GM23338 (cell line): ENCODE measurements at places on chromosomes 7 and 10. TPM values are rescaled to one million over a fixed set of nuclear protein-coding genes. Genes with fewer than 3 reads are reported as not detected.

The IGFBP1 gene
- not detected in 2 replicates for total RNA-seq

The SP4 gene
- total RNA-seq: 36.7 and 41.6 TPM in 2 replicates

The UTF1 gene
- total RNA-seq: 7.7 and 12.2 TPM in 2 replicates

The C7orf33 gene
- total RNA-seq: not detected in 2 replicates

The OR2A42 gene
- 0.27 and 0.28 TPM in 2 replicates for total RNA-seq

DNA sequence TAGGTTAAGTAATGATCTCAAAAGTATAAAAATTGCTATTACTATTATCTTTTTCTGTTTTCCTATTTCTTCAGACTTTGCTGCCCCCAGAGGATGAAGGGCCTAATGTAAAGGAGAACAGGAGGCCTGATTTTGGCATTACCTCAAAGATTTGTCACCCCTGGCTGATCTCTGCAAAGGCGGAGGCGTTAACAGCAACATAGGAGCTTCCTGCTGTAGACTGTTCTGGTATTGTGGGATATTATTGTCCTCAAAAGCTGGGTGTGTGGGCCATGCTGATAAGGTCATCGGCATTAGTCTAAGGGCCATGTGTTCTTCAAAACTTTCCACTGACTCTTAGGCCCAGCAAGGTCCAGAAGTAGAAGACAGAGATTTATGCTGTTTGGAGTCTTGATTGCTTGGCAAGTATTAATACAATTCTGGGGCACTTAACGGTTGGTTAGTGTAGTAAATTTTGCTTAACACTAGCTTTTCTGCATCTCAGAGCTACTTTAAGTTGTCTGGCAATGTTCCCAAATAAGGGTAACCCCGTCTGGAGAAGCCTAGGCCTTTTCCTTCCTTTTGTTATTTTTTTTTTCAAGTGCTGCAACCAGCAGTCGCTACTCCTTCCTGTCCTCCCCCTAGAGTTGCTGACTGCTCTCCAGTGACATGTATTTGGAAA, 14.0 kb upstream of the ENTPD1 start:
- no peak overlapping the region for H3K4me3 ChIP-seq
- H3K27me3 ChIP-seq: no peaks in the 10 kb centered on the region
- no peak overlapping the region for H3K27ac ChIP-seq
- H3K36me3 ChIP-seq: no peaks in the 10 kb centered on the region
- DNase-seq: peak; percentile 59
- peaks cover 10% of the 10 kb centered on the region for H3K4me1 ChIP-seq

DNA sequence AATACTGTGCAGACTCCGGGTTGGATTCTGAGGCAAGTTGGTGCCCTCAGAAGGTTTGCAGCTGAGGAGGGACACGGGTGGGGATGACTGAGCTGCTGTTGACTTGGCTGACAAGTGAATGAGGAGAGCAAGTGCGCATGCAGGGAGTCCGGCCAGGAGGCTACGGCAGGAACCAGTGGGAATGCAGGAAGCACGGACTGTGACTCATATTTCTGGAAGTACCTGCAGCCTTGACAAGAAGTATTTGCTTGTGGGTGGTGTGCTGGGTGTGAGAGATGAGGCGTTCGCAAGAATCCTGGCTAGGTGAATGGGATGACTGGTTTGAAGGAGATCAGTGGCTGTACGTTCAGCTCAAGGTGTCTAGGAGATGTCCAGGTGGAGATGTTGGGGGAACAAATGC, 30.8 kb upstream of the FXYD4 start:
- no peaks in the 10 kb centered on the region for H3K27me3 ChIP-seq
- no peak overlapping the region for H3K27ac ChIP-seq
- H3K36me3 ChIP-seq: no peaks in the 10 kb centered on the region
- H3K4me1 ChIP-seq: peaks cover 17% of the 10 kb centered on the region
- no peak overlapping the region for H3K4me3 ChIP-seq

DNA sequence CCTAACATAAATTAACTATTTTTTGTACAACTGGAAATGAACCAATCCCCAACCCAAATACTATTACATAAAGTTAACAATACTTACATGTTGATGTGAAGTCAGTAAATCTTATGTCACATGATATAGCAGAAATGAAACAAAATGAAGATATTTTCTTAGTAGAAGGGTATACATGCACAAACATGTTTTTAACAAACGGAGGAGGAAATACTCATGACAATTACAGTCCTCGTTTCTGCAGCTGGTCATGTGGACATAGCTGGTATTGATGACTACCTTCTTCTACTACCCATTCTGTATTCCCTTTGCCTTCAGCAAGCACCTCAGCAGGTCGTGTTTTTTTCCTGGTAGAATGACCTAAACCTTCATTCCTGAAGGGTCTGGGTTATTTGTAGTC, 252.3 kb downstream of the HTR7 start:
- no peaks in the 10 kb centered on the region for H3K4me1 ChIP-seq
- no peak overlapping the region for H3K27ac ChIP-seq
- no peak for DNase-seq
- no peaks in the 10 kb centered on the region for H3K36me3 ChIP-seq

DNA sequence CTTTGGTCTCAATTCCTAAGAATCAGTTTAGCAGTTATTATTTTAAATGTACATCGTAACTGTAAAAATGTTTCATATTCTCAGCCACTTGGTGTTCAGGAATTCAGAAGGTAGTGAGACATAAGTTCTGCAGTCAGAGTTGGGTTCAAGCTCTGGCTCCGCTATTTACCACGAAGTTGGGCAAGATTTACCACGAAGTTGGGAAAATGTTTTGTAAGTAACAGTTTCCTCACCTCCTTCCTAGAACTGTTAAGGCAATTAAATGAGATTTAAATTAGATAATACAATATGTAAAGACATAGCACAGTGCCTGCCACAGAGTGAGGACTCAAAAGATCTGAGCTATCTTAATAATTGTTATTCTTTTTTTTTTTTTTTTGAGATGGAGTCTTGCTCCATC, 16.3 kb upstream of the ABLIM1 start:
- H3K4me1 ChIP-seq: no peaks in the 10 kb centered on the region
- H3K36me3 ChIP-seq: no peaks in the 10 kb centered on the region
- no peak for DNase-seq
- no peak overlapping the region for H3K27ac ChIP-seq

DNA sequence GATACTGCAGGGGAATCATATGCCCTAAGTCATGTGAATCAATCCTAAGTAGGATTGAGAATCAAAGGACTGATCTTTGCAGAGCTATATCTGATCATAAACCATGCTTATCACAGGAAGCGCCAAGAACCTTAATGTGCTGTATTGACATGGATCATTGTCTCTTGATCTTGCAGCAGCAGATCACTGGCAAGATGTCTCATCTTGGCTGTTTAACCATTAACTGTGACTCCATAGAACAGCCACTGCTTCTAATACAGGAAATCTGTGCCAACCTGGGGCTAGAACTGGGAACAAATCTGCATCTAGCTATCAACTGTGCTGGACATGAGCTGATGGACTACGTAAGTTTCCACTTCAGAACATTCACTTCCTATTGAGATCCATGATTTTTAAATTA, 21.6 kb downstream of the ENO4 start:
- DNase-seq: no peak
- H3K27me3 ChIP-seq: no peaks in the 10 kb centered on the region
- no peak overlapping the region for H3K27ac ChIP-seq
- no peaks in the 10 kb centered on the region for H3K36me3 ChIP-seq
- no peak overlapping the region for H3K4me3 ChIP-seq
- H3K4me1 ChIP-seq: peaks cover 33% of the 10 kb centered on the region

GRCh38 chr7:4661871-4662270, 20.2 kb upstream of the FOXK1 start:
- H3K4me3 ChIP-seq: no peak overlapping the region
- no peak for DNase-seq
- H3K36me3 ChIP-seq: no peaks in the 10 kb centered on the region
- H3K27me3 ChIP-seq: no peaks in the 10 kb centered on the region; the same call in 1 of the 2 replicates

GRCh38 chr10:73439055-73439454, 5.7 kb upstream of the MSS51 start:
- DNase-seq: no peak
- H3K27me3 ChIP-seq: no peaks in the 10 kb centered on the region
- H3K27ac ChIP-seq: no peak overlapping the region
- H3K4me1 ChIP-seq: no peaks in the 10 kb centered on the region
- no peaks in the 10 kb centered on the region for H3K36me3 ChIP-seq

DNA sequence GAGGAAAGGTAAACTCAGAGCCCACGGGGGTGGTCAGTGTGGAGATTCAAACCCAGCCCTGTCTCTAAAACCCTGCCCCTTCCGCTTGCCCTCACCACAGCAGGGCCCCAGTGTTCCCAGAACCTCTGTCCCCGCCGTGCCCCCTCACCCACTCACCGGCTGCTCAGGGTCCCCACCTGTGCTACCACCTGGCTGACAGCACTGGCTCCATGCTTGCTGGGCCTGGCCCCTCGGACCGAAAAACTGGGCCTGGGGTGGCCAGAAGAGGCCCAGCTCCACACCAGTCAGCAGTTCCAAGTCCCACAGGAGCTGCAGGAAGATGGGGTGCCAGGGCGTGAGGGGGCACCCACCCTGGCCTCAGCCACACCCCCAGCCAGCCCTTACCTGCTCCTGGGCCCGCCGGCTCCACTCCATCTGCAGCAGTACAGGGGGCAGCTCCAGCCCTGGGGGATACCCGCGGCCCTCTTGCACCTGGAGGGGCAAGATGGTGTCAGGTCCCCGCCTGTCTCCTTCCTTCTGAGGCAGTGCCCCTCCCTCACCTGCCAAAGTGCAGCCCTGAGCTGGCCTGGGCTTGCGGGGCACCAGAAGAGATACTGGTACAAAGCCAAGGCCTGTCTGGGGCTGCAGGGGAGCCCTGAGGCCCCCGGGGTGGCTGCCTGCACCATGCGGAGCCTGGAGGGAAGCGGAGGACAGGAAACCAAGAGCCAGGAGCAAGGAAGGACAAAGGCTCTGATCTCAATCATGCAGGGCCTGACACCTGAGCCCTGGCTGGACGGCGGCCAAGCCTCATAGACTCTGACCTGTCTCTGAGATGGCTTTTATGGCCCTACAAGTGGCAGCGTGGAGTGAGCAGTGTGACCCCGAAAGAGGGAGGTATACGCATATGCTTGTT, 11.7 kb downstream of the ATP6V1F start:
- H3K36me3 ChIP-seq: no peaks in the 10 kb centered on the region
- no peak for DNase-seq
- no peak overlapping the region for H3K27ac ChIP-seq
- no peak overlapping the region for H3K4me3 ChIP-seq

- no peak overlapping the region for H3K27ac ChIP-seq
- no peaks in the 10 kb centered on the region for H3K27me3 ChIP-seq
- DNase-seq: no peak
- no peaks in the 10 kb centered on the region for H3K36me3 ChIP-seq
- H3K4me3 ChIP-seq: no peak overlapping the region
- no peaks in the 10 kb centered on the region for H3K4me1 ChIP-seq
Observed at GRCh38 chr7:4233146-4233545, 448.9 kb upstream of the FOXK1 start.

- H3K36me3 ChIP-seq: no peaks in the 10 kb centered on the region
- H3K27me3 ChIP-seq: no peaks in the 10 kb centered on the region
- no peak for DNase-seq
- H3K4me3 ChIP-seq: no peak overlapping the region
Observed at GRCh38 chr10:128047991-128048818, 78.0 kb downstream of the MKI67 start.

DNA sequence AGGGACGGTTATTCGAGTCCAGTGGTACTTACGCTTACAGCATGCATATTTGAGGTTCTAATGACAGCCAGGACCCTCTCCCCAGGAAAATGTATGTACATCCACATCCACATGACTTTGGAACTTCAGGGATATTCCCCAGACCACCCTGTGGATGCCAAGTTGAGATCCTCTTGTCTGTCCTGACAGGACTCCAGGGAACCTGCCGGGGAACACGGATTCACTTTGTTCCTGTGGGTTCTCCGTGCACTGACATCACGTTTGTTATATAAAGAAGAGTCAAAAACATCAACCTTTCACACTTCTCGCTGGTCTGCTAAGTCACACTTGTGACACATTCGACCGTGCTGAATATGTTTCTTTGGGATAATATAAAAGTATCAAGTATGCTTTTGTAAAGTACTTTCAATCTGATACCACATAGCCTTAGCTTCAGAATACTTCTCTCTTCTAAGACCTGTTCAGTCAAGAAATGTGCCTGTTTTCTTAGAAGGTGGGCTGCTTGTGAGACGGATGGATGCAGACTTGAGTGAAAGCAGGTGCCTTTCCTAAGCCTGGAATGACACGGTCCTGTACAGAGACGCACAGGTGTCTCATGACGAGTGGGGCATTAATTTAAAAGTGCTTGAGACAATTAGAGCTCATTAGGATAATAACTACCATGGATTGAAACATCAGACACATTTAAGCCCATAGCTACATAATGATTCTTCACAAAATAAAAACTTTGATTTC, 38.7 kb downstream of the CALML5 start:
- H3K4me3 ChIP-seq: no peak overlapping the region
- no peaks in the 10 kb centered on the region for H3K27me3 ChIP-seq
- peak overlapping the region; percentile 65; the same call in 1 of the 2 replicates for H3K27ac ChIP-seq

DNA sequence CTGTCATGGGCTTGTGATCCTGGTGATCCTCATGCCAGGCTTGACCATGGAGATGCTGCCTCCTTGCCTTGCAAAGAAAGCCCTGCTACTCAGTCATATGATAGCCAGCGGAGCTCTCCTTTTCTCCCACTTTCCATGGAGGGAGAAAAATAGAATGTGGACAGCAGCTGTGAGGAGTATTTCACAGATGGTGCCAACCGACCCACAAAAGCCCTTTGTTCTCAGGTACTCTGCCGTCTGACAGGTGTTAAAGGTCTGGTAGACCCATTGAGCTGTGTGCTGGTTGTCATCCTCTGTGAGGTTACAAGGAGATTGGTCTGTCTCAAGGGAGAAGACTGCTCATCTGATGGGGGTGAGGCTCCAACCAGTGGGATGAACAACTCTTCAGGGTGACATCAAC, 29.5 kb upstream of the COBL start:
- H3K27ac ChIP-seq: no peak overlapping the region
- H3K4me1 ChIP-seq: peaks cover 15% of the 10 kb centered on the region; the same call in 1 of the 2 replicates
- no peaks in the 10 kb centered on the region for H3K36me3 ChIP-seq
- no peak for DNase-seq
- no peaks in the 10 kb centered on the region for H3K27me3 ChIP-seq
- no peak overlapping the region for H3K4me3 ChIP-seq

GRCh38 chr7:74479961-74480829, 26.5 kb downstream of the GTF2IRD1 start:
- peaks cover 19% of the 10 kb centered on the region for H3K4me1 ChIP-seq
- H3K36me3 ChIP-seq: no peaks in the 10 kb centered on the region
- H3K4me3 ChIP-seq: peak overlapping the region; percentile 32; the same call in 1 of the 2 replicates
- H3K27ac ChIP-seq: peak overlapping the region; percentile 84; the same call in 1 of the 2 replicates
- no peaks in the 10 kb centered on the region for H3K27me3 ChIP-seq

DNA sequence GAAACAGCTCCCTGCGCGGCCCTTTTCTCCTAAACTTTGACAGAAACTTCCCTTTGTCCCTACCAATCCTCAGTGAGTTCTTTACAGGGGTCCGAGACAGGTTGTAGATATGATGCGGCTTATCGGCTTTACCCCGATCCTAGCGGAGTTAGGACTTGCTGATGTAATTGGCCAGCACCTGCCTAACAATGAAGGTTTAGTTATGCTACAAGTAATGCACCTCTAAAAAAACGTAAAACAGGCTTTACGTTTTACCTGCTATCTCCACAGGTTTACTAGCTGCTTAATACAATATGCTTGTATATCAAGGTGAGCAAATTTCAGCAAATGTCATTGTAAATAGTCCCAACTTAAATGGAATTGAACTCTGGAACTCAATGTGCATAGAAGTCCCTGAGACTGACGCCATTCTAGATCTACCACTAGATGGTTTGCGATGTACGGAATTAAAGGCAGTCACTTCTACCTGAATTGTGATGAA, 697 bp upstream of the SNX13 start:
- no peaks in the 10 kb centered on the region for H3K36me3 ChIP-seq
- peaks cover 16% of the 10 kb centered on the region for H3K4me1 ChIP-seq
- H3K4me3 ChIP-seq: peak overlapping the region; percentile 85
- H3K27me3 ChIP-seq: no peaks in the 10 kb centered on the region
- peak; percentile 38 for DNase-seq
